ENCODE measurements at places on chromosomes 11 and 22.

DNA sequence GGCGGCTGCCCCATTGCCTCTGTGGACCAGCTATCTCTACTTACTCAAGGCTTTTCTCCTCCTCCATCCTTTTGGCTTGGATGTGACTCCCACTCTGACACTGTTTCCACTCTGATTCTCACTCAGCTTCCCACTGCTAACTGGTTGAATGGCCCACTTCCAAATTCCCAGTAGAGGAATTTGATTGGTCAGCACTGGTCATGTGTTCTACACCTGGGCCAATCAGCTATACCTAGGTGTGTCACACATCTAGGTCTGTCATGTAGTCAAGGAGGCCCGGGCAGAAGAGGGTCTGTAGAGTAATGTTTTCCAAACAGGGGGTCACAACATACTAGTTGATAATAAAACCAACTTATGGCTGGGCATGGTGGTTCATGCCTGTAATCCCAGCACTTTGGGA is 53.3 kb downstream of the TPBGL start:
- DNase-seq, result no peak

DNA sequence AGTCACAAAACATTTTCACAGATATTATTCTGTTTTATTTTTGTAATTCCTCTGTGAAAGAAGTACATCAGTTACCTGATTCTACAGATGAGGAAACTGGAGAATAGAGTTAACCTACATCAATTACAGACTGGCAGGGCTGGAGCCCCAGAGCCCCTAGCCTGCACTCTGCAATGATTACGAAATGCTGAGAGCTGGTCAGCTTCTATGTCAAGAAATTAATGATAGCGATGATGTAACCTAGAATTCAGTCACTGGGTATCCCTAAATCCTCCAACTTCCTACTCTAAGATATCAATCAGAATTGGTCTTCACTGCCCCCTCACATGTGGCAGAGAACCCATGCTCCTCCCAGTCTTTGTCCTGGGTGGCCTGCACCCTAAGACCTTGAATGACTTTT is 273.5 kb upstream of the PLET1 start:
- DNase-seq, result no peak

- no peak for DNase-seq
Observed at GRCh38 chr11:87451395-87451794, 413.7 kb downstream of the TMEM135 start.

- no peak for DNase-seq
Observed at GRCh38 chr11:65911682-65912568, 6.9 kb downstream of the C11orf68 start.

DNA sequence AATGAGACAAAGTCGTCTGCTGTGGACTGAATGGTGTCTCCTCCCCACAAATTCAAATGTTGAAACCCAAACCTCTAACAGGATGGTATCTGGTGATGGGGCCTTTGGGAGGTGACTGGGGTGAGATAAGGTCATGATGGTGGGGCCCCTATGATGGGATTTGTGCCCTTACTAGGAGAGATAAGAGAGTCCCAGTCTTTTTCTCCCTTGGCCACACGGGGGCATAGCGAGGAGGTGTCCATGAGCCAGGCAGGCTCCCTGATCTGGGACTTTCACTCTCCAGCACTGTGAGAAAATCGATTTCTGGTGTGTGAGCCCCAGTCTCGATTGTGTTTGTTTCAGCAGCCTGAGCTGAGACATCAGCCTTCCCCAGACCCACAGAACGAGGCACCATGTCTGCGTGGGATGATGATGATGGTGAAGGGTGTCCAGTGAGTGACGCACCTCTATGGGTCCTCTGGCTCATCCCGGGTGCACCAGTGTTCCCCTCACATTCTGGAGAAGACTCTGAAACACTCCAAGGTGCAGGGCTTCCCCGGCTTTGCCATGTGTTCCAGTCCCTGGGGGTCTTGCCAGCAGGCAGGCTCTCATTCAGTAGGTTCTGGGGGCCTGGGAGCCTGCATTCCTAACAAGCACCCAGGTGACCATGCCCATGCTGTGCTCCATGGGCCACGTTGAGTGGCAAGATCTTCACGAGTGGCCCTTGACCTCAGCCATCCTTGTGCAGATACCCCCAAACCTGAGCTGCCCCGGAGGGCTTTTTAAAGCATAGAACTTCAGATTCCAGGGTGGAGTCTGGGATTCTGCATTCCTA is 363.0 kb downstream of the CTTN start:
- no peak for DNase-seq

Measured in stimulated activated CD4-positive, alpha-beta T cell treated with anti-CD3 and anti-CD28 coated beads, Interleukin-15, amount 100 ng/mL, for 1 hour (primary cell).